AG04449 (cell line): ENCODE measurements at places on chromosomes 16 and 17.

DNA sequence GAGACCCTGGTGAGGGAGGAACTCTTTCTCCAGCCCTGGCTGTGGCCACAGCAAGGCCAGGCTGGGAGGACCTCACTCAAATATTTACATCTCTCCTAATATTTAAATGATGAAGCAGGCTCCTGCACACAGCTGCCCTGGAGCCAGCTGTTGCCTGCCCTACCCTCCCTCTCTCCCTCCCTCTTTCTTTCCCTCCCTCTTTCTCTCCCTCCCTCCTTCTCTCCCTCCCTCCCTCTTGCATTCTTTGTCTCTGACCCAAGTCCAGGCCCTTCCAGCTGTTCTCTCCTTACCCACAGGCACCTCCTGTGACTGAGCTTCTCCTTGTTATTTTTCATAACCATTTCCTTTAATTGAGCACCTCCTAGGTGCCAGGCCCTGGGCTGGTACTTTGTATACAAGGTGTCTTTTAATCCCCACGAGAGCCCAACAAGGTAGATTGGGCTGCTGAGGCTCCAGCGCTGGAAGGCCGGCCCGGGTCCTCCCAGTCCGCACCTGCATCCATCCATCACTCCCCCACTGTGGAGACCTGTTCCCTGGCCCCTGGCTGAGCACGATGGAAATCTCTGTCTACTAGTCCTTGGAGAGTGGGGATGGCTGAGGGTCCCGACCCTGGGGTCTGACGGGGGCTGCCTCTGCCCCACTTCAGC lies 242.3 kb downstream of the SEC14L1 start:
- no peak for DNase-seq

DNA sequence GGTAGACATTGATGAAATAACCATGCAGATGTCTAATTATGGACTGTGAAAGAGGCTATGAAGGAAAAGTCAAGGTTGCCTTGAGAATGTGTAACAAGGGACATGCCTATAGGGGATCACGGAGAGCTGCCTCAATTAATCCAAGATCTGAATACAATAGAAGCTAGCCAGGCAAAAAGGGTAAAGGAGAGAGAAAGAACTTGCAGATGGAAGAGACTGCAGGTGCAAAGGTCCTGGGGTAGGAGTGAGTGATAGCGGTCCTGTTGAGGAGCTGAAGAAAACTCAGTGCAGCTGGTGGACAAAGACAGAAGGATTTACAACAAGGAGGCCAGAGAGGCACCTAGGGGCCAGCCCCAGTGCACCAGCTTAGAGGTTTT lies 15.9 kb upstream of the TNS4 start:
- no peak for DNase-seq

DNA sequence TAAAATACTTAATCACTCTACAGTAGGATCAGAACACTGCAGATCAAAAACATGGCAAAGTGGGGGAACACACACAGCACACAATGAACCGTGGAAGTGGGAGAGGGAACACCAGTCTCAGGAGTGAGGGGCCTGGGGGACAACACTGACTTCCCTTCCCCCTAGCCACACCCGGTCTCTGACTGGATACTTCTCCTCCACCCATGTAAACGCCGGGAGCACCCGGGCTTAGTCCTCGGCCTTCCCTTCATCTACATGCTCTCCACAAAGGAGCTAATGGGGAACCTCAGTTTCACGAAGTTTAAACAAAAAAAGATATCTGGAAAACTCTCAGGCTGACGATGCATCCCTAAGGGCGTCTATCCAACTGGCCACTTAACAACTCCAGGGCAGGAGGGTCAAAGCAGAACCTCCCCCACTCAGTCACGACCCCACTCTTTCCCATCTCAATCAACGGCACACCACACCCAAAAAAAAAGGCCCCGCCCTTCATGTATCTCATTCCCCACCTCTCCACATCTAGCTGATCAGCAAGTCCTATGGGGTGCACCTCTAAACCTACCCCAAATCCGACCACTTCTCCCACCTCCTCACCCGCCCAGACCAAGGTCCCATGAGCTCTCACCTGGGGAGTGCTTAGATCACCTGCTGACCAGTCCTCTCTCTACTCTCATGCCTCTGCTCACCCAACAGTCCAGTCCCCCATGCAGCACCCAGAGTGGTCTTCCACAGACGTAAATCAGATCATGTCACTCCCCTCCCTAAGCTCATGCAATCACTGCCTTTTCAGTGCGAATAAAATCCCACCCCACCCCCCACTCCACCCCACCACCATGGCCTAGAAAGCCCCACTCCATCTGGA lies 7.4 kb downstream of the ZDHHC7 start:
- no peak for DNase-seq

- no peak for DNase-seq
These were observed 5.4 kb downstream of the VEZF1 start for GRCh38 chr17:57982452-57983170.
